Prostate gland (tissue), 2 donors: ENCODE measurements at places on chromosomes 7 and 10.

GRCh38 chr10:48934672-48935501, 4.8 kb downstream of the LRRC18 start:
- no peaks in the 10 kb centered on the region for H3K4me1 ChIP-seq
- H3K27me3 ChIP-seq: no peaks in the 10 kb centered on the region
- H3K36me3 ChIP-seq: no peaks in the 10 kb centered on the region
- no peak overlapping the region for H3K4me3 ChIP-seq
- no peak overlapping the region for H3K27ac ChIP-seq

GRCh38 chr7:121456785-121457359, 60.8 kb upstream of the FAM3C start:
- no peak overlapping the region for H3K4me3 ChIP-seq
- H3K27me3 ChIP-seq: no peaks in the 10 kb centered on the region
- no peaks in the 10 kb centered on the region for H3K4me1 ChIP-seq

DNA sequence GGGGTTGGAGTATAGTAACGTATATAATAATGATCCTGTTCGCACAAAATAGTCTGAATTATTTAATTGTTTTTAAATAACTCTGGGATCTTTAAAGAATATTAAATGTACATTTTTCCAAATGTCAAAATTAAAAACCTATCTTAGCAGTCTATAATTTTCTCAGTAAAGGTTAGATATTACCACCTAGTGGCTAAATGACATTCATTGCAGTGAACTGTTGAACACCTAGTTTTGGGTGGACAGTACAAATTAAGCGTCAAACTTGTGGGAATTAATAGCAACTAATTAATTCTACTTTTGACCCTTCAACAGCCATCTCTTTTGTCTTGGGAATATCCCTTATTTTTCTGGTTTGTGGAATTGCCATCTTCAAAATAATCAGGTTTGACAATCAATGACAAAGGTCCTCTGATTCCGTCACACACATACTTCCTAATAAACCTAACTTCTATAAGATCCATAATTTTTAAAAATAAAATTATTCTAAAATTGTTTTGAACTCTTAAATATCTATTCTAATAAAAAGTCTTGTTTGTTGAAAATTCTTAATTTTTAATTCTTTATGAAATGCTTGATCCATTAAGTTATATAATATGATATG, 165.7 kb downstream of the SEMA3D start:
- no peak overlapping the region for H3K27ac ChIP-seq
- H3K36me3 ChIP-seq: no peaks in the 10 kb centered on the region
- H3K4me1 ChIP-seq: no peaks in the 10 kb centered on the region
- DNase-seq: no peak

GRCh38 chr7:24786306-24786705, 29.0 kb upstream of the GSDME start:
- H3K4me1 ChIP-seq: no peaks in the 10 kb centered on the region
- H3K27me3 ChIP-seq: no peaks in the 10 kb centered on the region
- DNase-seq: no peak
- H3K27ac ChIP-seq: no peak overlapping the region

DNA sequence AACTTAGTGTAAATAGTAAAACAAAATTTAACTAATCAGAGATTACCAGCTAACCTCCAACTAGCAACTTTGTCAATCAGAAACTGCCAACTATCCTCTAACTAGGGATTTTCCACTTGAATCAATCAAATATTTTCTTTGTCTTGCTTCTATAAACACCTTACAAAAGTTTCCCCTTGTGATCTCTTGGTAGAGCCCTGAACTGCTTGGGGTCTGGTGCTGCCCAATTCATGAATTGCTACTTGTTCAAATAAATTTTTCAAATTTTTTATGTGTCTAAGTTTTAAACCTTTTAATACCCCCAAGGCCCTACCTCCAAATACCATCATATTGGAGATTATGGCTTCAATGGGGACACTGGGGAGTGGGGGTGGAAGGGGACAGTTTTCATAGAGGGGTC, 24.0 kb upstream of the AKR1B1 start:
- H3K27me3 ChIP-seq: no peaks in the 10 kb centered on the region
- no peak overlapping the region for H3K4me3 ChIP-seq
- H3K4me1 ChIP-seq: no peaks in the 10 kb centered on the region
- no peak for DNase-seq

GRCh38 chr10:98664329-98665042, 217.8 kb upstream of the HPS1 start:
- H3K27me3 ChIP-seq: no peaks in the 10 kb centered on the region
- no peaks in the 10 kb centered on the region for H3K36me3 ChIP-seq
- no peak overlapping the region for H3K4me3 ChIP-seq
- H3K4me1 ChIP-seq: no peaks in the 10 kb centered on the region
- DNase-seq: no peak

DNA sequence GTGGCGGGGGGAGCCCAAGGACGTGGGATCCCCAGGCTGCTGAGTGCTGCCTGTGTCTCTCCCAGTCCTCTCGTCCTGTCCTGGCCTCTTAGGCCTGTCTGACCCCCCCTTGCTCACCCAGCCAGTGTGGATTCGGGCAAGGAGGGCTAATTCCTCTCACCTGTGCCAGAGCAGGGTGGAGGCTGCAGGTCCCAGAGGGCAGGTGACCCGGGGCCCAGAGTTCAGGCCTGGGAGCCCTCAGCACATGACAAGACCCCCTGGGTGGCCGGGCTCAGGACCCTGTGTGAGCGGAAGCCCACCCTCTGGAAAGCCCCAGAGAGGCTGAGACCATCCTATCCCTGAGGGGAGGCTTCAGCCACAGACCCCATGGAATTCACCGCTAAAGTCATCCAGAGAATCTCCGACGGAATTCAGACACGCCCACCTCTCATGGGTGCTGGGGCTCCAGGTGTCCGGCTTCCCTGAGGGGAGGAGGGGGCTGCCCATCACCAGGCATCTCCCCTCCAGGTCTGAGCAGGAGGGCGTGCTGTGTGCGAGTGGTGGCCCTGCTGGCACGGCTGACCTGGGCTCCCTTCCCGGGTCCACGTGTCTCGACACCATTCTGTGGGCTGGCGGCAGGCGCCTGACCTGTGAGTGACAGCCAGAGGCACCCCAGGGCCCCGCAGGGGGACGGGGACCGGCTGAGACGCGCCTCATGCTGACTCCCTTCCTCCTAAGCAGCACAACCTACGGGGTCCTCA, 5.0 kb downstream of the KNDC1 start:
- no peak overlapping the region for H3K4me3 ChIP-seq
- H3K4me1 ChIP-seq: peaks cover 9% of the 10 kb centered on the region
- no peaks in the 10 kb centered on the region for H3K27me3 ChIP-seq
- DNase-seq: no peak

GRCh38 chr10:63206997-63207811, 74.1 kb downstream of the NRBF2 start:
- peak overlapping the region; percentile 66 for H3K27ac ChIP-seq
- no peak overlapping the region for H3K4me3 ChIP-seq
- DNase-seq: peak; percentile 35
- no peaks in the 10 kb centered on the region for H3K36me3 ChIP-seq

- no peak overlapping the region for H3K4me3 ChIP-seq
- no peak for DNase-seq
- no peaks in the 10 kb centered on the region for H3K36me3 ChIP-seq
These were observed 22.4 kb upstream of the IFIT1B start for GRCh38 chr10:89355394-89355931.

- H3K27me3 ChIP-seq: no peaks in the 10 kb centered on the region
- no peak for DNase-seq
- no peak overlapping the region for H3K27ac ChIP-seq
- H3K4me1 ChIP-seq: no peaks in the 10 kb centered on the region
These were observed 100.2 kb downstream of the ACTR3B start for GRCh38 chr7:152859781-152860191.

GRCh38 chr10:11097686-11098085, 80.0 kb downstream of the CELF2 start:
- H3K4me1 ChIP-seq: no peaks in the 10 kb centered on the region
- H3K4me3 ChIP-seq: no peak overlapping the region
- no peaks in the 10 kb centered on the region for H3K36me3 ChIP-seq
- no peaks in the 10 kb centered on the region for H3K27me3 ChIP-seq
- H3K27ac ChIP-seq: no peak overlapping the region
- no peak for DNase-seq

DNA sequence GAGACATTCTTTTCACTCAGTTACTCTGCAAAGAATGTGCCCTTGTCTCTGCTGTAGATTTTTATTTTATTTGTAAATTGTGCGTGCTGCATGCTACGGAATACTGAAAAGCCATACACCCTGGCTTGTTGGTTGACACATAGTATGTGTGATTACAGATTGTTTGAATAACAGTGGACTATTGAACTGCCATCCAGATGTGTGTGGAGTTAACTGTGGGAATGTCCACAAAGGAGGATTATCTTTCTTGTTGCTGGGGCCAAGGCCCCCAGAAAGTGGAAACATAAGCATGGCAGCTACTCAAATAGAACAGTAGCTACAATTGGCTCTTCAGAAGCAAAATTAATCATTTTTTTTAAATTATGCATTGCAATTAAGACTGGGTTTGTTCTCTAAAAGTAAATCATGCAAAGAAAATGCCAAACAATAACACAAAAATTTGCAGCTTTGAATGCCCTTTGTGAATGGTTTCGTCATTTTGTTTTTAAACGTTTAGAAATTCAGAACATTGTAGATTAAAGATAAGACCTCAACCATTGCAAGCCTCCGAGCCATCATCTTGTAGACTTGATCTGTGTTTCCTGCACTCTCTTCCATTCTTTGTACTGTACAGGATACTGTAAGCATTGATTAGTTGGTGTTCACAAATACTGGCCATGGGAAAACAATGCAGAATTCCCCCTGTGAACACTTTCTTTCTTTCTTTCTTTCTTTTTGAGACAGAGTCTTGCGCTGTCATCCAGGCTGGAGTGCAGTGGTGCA, 210.3 kb upstream of the TCF7L2 start:
- no peak overlapping the region for H3K4me3 ChIP-seq
- H3K27ac ChIP-seq: no peak overlapping the region
- peaks cover 4% of the 10 kb centered on the region for H3K4me1 ChIP-seq
- H3K27me3 ChIP-seq: no peaks in the 10 kb centered on the region
- DNase-seq: no peak

- H3K27ac ChIP-seq: no peak overlapping the region
- no peaks in the 10 kb centered on the region for H3K36me3 ChIP-seq
- no peaks in the 10 kb centered on the region for H3K4me1 ChIP-seq
- H3K27me3 ChIP-seq: no peaks in the 10 kb centered on the region
These were observed 16.2 kb upstream of the GIMAP8 start for GRCh38 chr7:150434240-150434639.

- H3K4me1 ChIP-seq: no peaks in the 10 kb centered on the region
- no peaks in the 10 kb centered on the region for H3K36me3 ChIP-seq
These were observed 28.2 kb upstream of the ADCYAP1R1 start for GRCh38 chr7:31023877-31024276.

DNA sequence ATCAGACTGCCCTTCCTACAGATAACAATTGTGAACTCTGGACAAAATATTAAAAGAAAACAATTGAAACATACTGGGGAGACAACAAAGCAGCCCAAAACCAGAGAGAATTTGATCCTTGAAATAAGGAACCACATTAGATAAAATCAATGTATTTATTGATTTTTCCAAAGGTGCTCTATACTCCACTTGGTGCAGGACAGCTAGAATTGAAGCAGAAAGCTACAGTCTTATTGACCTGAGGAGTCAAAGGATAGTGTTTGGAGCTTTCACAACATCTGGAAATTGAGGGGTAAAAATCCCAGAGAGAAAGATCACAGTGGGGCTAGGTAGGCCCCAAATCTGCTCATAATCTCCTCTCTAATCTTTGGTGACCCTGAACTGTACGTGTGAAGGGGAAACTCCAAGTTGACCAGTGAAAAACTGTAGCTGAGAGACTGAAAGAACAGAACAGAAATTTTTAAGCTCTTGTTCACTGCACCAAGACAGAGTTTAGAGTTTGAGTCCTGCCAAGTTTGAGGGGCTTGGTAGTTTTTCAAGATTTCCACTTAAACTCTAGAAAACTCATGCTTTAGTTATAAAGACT, 70.2 kb downstream of the SAMD9 start:
- no peak overlapping the region for H3K4me3 ChIP-seq
- H3K27ac ChIP-seq: no peak overlapping the region
- H3K4me1 ChIP-seq: no peaks in the 10 kb centered on the region
- no peak for DNase-seq
- H3K27me3 ChIP-seq: no peaks in the 10 kb centered on the region
- no peaks in the 10 kb centered on the region for H3K36me3 ChIP-seq

DNA sequence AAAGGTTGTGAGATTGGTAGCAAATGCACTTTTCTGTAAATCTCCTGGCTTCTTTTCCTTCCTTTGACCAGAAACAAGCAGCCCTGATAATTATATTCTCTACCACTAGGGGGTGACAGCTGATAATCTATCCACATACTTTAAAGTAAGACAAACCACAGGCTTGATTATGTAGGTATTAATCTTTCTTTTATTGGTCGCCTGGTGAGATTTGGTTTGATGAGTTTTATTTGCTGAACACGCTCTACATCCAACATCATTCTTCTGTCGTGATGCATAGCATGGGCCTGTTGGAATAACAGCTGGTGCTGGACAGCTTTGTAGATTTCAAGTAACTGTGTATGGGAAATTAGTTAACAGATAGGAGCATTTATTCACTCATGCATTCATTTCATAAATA, 63.5 kb downstream of the ZNF365 start:
- peak; percentile 22 for DNase-seq
- no peaks in the 10 kb centered on the region for H3K4me1 ChIP-seq
- no peak overlapping the region for H3K27ac ChIP-seq
- no peak overlapping the region for H3K4me3 ChIP-seq
- no peaks in the 10 kb centered on the region for H3K36me3 ChIP-seq

DNA sequence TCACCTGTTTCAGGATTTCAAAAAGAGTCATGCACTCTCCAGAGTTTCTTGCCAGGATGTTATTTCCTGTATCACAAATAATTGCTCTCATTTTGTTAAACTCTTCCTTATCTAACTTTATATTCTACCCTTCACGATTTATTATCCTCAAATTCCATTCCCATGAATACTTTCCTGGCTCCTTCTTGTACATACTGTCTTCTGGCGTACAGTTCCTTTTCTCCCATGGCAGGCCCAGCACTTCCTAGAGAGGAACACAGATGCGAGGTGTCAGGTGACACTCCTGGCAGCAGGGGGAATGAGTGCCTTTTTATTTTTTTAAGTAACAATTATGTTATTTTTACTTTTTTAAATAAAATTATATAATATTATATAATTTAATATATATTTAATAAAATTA, 411.9 kb downstream of the TFEC start:
- no peak overlapping the region for H3K27ac ChIP-seq
- no peaks in the 10 kb centered on the region for H3K36me3 ChIP-seq
- no peaks in the 10 kb centered on the region for H3K4me1 ChIP-seq
- H3K4me3 ChIP-seq: no peak overlapping the region
- no peak for DNase-seq

GRCh38 chr7:45072131-45073030, 16.4 kb downstream of the NACAD start:
- H3K27me3 ChIP-seq: no peaks in the 10 kb centered on the region
- H3K36me3 ChIP-seq: peaks cover 3% of the 10 kb centered on the region
- no peaks in the 10 kb centered on the region for H3K4me1 ChIP-seq
- H3K27ac ChIP-seq: no peak overlapping the region

GRCh38 chr7:93558705-93559614, 15.6 kb downstream of the CALCR start:
- no peak overlapping the region for H3K27ac ChIP-seq
- no peak overlapping the region for H3K4me3 ChIP-seq
- no peaks in the 10 kb centered on the region for H3K36me3 ChIP-seq
- no peaks in the 10 kb centered on the region for H3K27me3 ChIP-seq

GRCh38 chr7:50621206-50621605, 56.0 kb upstream of the DDC start:
- DNase-seq: no peak
- no peaks in the 10 kb centered on the region for H3K4me1 ChIP-seq
- no peak overlapping the region for H3K27ac ChIP-seq
